ENCODE measurements at places on chromosomes 12 and 14. TPM values are rescaled to one million over a fixed set of nuclear protein-coding genes. Genes with fewer than 3 reads are reported as not detected.

PRKD1 gene
- total RNA-seq, result 11.7 TPM

LLPH gene
- 4.5 TPM for total RNA-seq

PIP4P1 gene
- 26.5 TPM for total RNA-seq

HCAR2 gene
- not detected for total RNA-seq

DBX2 gene
- total RNA-seq, result not detected

SYCP3 gene
- total RNA-seq, result not detected

SRRM4 gene
- total RNA-seq, result under 0.01 TPM

WDR89 gene
- total RNA-seq, result 9.2 TPM
